Central memory CD8-positive, alpha-beta T cell (primary cell): ENCODE measurements at places on chromosomes 16 and 17.

DNA sequence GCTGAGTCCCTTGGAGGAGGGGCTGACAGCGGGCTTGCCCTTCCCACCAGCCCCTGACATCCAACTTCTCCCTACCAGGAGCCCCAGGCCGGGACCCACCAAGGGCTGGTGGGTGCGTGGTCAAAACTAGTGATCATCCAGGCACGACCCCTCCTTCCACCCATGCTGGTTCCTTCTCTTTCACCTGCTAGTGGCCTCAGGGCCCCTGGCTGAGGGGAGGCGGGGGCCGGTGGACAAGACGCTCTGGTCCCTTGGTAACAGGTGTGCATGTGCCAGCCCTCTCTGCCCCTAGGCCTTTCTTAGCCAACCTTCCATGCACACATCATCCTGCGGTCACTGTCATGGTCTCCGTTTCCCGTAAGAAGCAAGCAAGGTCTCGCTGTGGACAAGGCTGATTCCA lies 8.4 kb downstream of the ZNF213 start:
- no peak for DNase-seq

DNA sequence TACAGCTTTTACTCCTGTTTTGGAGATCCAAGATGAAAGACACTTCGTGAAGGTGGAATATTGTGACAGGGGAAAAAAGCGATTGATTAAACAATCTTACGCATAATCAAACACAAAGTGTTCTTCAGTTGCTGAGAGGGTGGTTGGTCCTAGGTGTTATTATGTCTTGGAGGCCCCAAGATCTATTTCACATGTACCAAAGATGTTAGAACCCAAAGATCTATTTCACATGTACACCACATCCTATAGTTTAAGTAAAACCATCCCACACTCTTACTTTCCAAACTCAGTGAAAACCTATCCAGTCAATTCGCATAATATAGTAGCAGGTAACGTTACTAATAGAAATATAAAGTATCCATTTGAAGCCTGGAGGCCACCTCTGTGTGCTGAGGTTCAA lies 242.6 kb upstream of the MAF start:
- DNase-seq = no peak

GRCh38 chr16:11976850-11977375 lies 379 bp downstream of the SNX29 start:
- no peak for DNase-seq

DNA sequence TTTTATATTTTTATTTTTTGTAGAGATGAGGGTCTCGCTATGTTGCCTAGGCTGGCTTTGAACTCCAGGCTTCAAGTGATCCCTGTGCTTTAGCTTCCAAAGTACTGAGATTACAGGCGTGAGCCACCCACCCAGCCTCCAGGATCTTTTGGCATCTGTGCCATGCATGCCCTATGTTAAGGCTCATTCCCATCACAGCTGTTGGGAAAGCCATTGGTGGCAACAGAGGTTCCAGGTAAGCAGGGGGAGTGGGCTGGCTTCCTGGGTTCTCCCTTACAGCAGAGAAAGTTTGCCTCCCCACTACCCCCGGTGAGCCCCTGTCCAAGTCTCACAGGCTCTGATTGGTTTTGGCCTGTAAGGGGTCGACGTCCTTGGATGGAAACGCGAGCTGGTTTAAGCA lies 8.9 kb upstream of the MRTFB start:
- DNase-seq = no peak

DNA sequence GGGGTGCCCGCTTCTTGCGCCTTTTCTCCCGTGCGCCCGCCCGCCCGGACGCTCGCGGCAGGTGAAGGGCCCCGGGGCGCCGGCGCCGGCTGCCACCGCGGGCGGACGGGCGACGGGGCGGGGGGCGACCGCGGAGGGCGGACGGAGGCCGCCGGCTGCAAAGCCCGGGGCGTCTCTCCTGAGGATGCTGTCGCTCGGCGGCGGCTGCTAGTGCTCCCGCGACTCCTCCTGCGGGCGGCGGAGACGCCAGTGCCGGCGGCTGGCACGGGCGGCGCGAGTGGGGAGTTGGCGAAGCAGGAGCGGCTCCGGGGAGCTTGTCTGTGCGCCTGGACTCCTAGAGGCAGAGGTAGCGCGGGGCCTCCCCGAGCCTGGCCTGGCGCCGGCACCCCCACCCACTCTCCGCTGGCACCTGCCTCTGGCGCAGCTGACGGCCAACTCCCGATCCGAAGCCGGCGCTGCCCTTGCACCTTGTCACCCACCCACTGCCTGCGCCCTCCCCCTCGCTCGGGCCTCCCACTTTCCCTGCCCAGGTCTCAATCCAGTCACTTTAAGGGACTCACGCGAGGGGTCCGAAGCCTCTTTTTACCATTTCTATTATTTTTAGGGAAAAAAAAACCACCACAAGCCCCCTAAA lies at the start of gene FAM20A:
Gene FAM20A, minus strand, starts transcription at position 437 of the 634 bp plus-strand sequence. CDS start 701 bp downstream, outside the sequence.
- no peak for DNase-seq

- no peak for DNase-seq
Observed at GRCh38 chr16:5951486-5951885, 853.9 kb upstream of the EEF2KMT start.

GRCh38 chr17:80499961-80500665 lies 23.7 kb upstream of the NPTX1 start:
- DNase-seq = no peak

GRCh38 chr17:36147601-36148000 lies 28.8 kb downstream of the TBC1D3B start:
- DNase-seq = no peak

- no peak for DNase-seq
Observed at GRCh38 chr17:78224231-78225087, 7.0 kb upstream of the TMEM235 start.

DNA sequence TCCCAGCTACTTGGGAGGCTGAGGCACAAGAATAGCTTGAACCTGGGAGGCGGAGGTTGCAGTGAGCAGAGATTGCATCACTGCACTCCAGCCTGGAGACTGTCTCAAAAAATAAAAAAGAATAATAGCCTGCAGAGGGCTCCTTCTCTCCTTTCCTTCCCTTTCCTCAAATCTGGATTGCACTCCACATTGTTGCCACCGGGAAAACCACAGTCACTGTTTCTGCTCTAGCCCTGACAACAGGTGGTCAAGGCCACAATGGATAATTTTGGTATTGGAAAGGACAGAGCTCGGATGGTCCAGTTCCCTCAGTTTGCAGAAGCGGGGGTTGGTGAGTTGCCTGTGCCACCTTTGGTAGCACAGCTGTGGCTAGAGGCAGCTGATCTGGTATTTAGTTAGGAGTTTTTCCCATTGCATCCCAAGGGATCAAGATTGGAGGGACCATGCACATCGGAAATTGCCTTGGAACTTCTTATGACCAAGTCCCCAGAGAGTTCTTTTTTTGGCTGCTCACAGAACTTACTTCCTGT lies 44.7 kb upstream of the PRSS54 start:
- DNase-seq = no peak

DNA sequence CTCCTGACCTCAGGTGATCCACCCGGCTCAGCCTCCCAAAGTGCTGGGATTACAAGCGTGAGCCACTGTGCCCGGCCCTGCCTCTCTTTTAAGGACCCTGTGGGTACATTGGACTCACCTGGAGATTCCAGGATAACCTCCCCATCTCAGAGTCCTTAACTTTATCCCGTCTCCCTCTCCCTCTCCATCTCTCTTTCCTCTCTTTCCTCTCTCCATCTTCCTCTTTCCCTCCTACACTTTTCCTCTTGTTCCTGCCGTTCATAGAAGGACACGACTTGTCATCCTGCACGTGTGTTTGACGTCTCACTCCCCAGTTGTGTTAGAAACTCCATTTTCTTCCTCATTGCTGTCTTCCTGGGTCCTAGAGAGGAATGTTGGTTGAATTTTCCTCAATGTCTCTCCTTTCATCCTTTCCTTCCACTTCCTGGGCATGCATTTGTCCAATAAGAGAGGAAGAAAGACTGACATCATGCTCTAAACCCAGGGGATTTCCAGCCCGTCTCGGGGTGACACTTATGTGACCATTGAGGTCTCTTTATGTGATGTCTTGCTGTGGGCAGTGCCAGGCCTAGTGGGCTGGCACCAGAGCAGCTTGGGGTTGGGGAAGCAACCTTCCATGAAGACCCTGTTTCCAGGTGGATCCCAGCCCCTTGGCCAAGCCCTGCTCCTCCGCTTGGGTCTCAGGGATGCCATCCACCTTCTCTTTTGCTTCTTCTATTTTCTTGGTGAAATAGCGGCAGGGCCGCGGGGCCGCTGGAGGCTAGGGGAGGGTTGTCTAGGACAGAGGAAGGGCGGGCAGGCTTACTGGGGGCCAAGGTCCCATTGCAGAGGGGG lies 39.8 kb upstream of the IRF8 start:
- DNase-seq = no peak

- no peak for DNase-seq
Observed at GRCh38 chr16:62831235-62831850, 795.1 kb upstream of the CDH8 start.

GRCh38 chr17:17874478-17874877 lies 37.7 kb upstream of the SREBF1 start:
- no peak for DNase-seq

- DNase-seq = no peak
Observed at GRCh38 chr17:28882154-28882895, 15.2 kb downstream of the FLOT2 start.

- DNase-seq = no peak
Observed at GRCh38 chr16:69863401-69864281, 87.5 kb upstream of the CLEC18A start.

DNA sequence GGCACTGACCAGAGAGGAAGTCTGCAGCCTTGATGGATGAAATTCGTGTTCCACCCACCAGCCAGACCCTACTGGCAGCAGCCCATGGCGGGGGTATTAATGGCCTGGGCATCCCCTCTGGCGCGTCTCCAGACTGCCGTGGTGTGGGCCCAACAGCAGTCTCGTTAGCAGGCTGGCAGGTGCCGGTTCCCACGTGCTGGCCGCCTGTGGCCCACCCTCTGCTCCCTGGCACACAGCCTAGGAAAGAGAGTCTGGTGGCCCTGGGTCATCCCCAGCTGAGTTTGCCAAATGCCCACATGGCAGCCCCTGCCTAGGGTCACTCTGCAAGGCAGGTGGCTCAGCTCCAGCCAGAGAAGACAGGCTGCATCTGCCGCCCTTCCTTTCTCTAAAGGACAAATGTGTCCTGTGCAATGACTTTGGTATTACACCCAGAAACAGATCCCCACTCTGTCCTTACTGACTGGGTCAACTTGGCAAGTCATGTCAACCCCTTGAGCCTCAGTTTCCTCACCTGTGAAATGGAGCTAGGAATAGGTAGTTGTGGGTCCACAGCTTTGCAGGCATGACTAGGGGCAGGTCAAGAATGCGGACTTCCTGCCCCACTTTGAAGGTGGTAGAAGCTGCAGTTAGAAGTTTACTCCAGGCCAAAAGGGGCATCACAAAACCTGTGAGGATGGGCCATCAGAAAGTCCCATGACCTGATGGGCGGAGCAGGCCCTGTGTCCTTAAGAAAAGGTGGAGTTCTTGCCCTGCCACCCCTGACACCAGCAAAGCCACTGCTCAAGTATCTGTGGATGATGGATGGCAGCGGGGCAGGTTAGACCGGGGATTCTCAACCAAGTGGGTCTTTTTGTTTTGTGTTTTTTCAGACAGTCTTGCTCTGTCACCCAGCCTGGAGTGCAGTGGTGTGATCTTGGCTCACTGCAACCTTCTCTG lies 76.6 kb downstream of the ABCC6 start:
- no peak for DNase-seq
